IPS DF 6.9 (cell line): ENCODE measurements at places on chromosomes 7 and 10.

DNA sequence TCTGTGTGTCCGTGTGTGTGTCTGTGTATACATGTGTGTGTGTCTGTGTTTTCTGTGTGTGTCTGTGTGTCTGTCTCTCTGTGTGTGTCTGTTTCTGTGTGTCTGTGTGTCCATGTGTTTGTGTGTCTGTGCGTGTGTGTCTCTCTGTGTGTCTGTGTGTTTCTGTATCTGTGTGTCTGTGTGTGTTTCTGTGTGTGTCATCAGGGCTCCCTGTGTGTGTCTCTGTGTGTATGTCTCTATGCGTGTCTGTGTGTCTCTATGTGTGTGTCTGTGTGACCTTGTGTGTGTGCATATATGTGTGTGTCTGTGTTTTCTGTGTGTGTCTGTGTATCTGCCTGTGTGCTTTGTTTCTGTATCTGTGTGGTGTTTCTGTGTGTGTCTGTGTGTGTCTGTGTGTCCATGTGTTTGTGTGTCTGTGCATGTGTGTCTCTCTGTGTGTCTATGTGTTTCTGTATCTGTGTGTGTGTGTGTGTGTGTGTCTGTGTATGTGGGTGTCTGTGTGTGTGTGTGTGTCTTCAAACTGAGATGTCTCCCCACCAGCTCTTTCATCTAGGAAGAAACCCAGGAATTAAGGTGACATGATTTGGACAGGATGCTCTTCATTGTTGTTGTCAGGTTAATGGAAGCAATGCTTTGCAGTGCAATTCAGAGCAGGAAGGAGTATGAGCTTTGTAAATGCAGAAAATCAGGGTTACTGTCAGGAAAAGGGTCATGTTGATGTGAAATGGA, 20.7 kb upstream of the PPIF start:
- no peak for DNase-seq

GRCh38 chr10:64376167-64376566, 855.0 kb downstream of the REEP3 start:
- no peak for DNase-seq

- no peak for DNase-seq
Measured at GRCh38 chr10:9175200-9175599, 1120.7 kb downstream of the GATA3 start.

GRCh38 chr10:44240584-44241205, 144.2 kb downstream of the CXCL12 start:
- DNase-seq: no peak

GRCh38 chr10:97149079-97149531, 36.7 kb downstream of the SLIT1 start:
- DNase-seq: no peak

GRCh38 chr10:131788386-131788785, 112.4 kb upstream of the PPP2R2D start:
- DNase-seq: no peak

GRCh38 chr7:98399462-98399861, 1.4 kb downstream of the BAIAP2L1 start:
- DNase-seq: no peak

GRCh38 chr10:110455446-110455845, 42.3 kb upstream of the DUSP5 start:
- DNase-seq: no peak

GRCh38 chr10:69769395-69769992, 32.2 kb upstream of the COL13A1 start:
- no peak for DNase-seq

DNA sequence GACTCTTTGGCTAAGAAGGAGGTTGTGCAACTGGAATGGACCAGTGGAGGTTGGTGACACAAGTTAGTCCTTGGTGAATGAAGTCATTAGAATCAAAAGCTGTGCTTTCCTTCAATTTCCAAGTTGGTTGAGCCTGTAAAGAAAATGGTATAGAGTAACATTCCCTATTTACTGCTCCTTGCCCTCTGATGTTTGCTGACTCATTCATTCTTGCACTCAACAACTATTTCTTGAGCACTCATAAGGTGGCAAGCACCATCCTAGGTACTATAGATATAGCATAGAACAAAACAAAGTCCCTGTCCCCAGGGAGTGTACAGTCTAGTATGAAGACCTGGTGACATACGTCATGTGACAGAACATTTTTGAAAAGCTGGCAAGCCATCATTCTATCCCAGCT, 118.9 kb upstream of the CCDC6 start:
- DNase-seq: no peak

DNA sequence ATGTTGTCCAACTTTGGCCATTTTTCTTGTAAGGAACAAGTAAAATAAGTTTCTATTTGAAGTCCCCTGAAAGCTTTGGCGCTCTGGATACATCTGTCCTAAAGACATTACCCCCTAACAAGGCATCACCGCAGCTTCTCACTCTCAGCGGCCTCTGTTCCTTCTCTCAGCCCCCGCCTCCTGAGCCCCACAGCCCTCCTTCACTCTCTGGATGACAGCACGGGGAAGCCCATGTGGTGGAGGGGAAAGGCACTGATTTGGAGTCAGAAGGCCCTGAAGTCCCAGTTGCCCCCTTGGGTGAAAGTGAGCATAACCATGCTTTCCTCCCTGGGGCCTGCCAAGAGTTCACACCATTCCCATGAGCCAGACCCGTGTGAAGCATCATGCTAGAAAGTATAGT, 4.6 kb downstream of the H2BK1 start:
- no peak for DNase-seq

- no peak for DNase-seq
Measured at GRCh38 chr10:72690071-72690755, 1.7 kb upstream of the MCU start.

DNA sequence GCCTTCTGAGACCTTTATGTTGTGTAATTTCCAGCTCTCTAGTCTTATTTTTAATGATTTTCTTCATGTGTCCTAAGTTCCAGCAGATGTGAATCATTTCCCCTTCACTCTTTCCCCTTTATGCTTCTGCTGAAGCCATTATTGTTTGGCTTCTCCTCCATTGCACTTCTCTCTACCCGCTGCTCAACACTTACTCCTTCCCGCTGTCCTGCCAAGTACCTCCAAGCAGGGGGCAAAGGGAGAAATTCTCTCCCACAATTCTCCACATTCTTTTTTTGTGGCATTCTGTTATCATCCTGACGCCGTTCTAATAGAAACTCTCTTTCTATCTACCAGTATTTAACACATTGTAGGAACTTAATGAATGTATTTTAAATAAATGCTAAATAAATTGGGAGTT, 388.9 kb upstream of the TPK1 start:
- peak; percentile 22 for DNase-seq
